Activated CD4-positive, alpha-beta memory T cell treated with anti-CD3 and anti-CD28 coated beads, Interleukin-2, amount 10 ng/mL, durations not matched to agents 7 days and 5 days (primary cell): ENCODE measurements at places on chromosomes 1 and 21. TPM values are rescaled to one million over a fixed set of nuclear protein-coding genes. Genes with fewer than 3 reads are reported as not detected.

DNA sequence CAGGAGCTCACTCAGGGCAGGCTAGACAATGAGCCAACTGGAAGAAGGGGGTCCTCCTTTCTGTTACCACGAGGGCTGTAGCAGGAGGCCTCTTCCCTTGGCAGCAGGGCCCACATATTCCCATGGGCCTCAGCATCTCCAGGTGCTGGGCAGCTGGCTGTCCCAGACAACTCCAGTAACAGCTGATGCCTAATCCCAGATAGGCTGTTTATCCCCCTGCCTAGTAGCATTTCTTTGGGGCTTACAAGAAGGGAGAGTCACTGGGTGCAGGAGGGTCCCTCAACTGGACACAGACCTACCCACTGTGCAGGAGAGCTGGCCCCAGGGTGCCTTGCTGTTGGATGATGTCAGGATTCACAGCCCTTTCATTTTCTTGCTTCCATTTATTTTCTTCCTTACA lies 278.2 kb downstream of the DSCAM start:
- DNase-seq: no peak

GRCh38 chr1:44239961-44240371 lies 26.7 kb downstream of the DMAP1 start:
- no peak for DNase-seq

- DNase-seq: no peak
Measured at GRCh38 chr1:30990591-30990990, 74.9 kb downstream of the PUM1 start.

The RAD54L gene
- total RNA-seq: 44.0 TPM

The INAVA gene
- total RNA-seq: 0.45 TPM

The ZMYND12 gene
- 0.96 TPM for total RNA-seq

The C1orf115 gene
- 1.2 TPM for total RNA-seq

The TACSTD2 gene
- not detected for total RNA-seq

DNA sequence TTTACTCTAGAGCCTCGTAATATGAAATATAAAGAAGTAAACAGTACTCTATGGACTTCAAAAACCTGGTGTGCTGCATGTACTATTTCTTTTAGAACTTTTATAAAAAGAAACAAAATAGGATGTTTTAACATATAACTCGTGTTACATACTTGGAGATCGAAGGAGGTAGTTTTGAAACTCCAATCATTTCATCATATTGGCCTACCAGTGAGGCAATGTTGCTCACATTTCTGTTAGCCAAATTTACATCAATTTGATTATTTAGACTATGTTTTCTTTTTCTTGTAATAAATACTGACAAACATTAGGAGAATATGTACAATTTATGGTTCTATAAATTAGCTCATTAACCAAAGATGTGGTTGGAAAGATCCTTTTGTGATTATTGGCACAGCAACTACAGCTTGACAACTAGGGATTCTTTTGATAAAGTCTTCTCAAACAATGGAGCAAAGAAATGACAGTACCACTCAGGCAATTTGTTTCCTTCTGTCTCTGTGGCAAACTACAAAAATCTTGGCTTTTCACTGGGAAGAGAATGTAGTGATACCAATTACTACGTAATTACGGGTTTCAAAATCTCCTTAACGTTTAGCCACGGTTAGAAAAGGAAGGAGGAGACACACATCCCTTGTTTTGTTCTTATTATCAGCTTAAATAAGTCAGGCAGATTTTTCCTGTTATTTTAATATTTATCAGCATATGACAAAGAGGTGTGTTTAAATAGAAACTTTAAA lies 266.6 kb upstream of the SGIP1 start:
- DNase-seq: no peak

- DNase-seq: no peak
Measured at GRCh38 chr1:89081005-89081404, 16.0 kb upstream of the GBP1 start.

DNA sequence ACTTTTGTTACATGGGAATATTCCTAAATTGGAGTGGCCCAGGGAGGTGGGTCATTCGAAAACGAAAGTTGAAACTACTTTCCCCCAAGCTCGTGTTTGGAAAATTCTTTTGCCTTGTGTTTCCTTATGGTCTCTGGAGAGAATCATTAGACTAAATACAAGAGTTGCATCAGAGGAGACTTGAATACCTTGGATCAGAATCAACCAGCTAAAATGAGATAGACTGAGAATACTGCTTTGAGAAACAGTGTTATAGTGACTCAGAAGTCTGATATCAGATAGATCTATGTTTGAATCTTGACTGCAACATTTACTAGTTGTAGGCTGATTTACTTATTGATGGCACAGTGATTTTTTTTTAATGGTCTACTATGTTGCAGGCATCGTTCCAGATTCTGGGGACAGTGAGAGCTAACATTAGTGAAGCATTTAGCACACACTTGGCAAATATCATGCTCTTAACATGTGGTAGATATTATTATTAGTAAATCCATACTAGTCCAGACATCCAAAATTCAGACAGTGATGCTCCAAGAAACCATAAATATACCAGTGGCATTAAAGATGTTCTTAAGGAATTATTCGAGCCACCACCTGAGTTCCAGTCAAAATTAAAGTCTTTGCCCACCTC lies 12.9 kb upstream of the ACTN2 start:
- no peak for DNase-seq

The NBPF15 gene
- 90.5 TPM for total RNA-seq

- no peak for DNase-seq
Measured at GRCh38 chr1:121443001-121443540, 258.3 kb downstream of the SRGAP2C start.

DNA sequence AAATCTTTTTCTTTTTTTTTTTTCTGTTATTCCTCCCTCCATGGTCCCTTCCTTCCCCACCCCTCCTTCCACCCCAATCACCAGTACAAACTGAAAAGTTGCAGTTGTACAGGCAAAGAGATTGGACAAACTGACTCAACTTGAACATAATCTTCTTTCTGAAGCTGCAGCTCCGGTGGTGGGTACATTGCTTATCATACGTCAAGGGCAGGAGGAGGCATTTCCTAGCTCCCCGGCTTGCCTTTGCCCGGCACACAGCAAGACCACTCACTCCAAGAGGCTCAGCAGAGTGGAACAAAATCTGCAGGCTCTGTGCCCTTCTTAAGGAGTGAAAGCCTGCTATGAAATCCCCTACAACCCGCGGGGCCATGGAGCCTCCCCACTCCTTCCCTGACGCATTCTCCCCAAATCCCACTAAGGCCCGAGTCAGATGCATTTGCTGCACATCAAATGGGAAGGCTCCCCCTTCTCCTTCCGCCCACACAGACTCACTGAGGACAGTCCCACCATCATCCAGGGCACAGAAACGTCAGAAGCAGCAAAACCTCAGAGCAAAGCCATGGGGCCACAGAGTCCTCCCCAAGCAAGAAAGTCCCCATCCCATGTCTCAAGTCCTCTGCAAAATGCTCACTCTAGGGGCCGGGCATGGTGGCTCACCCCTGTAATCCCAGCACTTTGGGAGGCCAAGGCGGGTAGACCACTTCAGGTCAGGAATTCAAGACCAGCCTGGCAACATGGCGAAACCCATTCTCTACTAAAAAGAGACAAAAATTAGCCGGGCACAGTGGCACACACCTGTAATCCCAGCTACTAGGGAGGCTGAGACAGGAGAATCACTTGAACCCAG lies 45.9 kb downstream of the SYF2 start:
- DNase-seq: no peak
